ENCODE measurements at places on chromosomes 3 and 15.

DNA sequence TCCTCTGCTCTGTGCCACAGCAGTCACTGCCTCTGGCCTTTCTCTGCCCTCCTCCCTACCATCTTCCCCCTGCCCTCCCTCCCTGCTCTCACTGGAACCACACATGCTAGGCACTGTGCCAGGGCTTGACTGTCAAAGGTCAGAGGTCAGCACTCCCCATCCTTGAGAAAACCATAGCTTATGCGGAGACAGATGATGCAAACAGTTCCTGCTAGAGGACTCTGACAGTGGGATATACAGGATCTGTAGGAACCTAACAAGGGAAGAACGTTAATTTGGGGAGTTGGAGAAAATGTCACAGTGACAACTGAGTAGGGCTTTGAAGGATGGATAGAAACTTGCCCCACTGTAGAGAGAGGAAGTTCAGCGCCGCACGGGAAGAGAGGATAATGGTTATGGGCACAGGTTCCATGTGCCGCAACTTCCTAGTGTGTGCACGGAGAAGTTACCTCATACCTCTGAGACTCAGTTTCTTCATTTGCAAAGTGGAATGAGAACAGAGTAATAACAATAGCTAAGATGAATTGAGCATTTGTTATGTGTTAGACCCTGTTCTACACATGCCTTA is 29.3 kb upstream of the XYLB start:
- no peak for DNase-seq

- no peak for DNase-seq
Measured at GRCh38 chr15:98966091-98966787, 41.4 kb downstream of the PGPEP1L start.

- no peak for DNase-seq
Measured at GRCh38 chr3:123379041-123379830, 69.7 kb downstream of the ADCY5 start.

- no peak for DNase-seq
Measured at GRCh38 chr3:133821767-133822638, 16.4 kb downstream of the SRPRB start.

DNA sequence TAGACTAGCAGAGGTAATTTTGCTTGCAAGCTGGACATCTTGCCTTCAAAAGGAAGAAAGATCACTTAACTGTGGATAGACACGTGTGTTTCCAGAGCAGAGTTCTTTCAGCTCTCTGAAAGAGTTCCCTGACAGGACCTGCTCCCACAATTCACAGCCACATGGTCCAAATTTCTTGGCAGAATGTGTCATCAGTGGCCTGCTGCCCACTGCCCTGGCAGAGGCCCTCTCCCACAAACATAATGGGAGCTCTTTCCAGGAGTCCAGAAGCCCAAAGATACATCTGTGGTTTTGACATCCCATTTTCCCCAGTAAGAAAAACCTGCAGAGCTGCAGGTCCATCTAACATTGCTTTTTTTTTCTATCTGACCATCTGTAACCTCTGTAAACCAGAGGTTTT is 48.3 kb downstream of the SERPINI1 start:
- DNase-seq = no peak

DNA sequence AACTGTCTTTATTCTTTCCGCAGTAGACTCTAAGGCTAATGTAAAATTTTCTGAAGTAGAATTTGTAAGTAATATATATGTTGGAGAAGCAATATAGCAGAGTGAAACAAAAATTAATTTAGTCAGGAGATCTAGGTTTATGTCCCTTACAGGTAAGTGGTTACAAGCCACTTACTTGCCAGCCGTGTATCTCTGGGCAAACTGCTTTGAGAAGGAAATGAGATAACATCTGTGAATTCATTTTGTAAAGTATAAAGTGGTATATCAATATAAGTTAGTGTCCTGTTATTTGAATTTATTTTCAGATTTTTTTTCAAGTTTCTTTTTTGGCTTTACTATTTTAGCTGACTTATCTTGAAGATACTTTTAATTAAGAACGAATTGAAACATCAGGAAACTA is 5.5 kb downstream of the DAZL start:
- no peak for DNase-seq

All from hematopoietic multipotent progenitor cell (in vitro differentiated cells).